ENCODE measurements at places on chromosomes 3 and 15. TPM values are rescaled to one million over a fixed set of nuclear protein-coding genes. Genes with fewer than 3 reads are reported as not detected.

GRCh38 chr15:69290346-69291164, 8.2 kb upstream of the PAQR5 start:
- DNase-seq = no peak

DNA sequence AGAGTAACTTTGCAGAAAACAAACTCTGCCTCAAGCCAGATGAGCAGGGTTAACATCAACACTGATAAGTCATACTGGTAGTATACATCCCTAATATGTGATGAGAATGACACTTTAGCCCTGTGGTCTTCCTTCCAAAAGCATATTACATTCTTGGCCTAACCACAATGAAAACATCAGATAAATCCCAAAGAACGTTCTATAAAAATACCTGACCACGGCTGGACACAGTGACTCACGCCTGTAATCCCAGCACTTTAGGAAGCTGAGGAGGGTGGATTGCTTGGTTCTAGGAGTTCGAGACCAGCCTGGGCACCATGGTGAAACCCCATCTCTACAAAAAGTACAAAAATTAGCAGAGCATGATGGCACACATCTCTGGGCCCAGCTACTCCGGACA, 4.7 kb downstream of the TMCC1 start:
- no peak for DNase-seq

DNA sequence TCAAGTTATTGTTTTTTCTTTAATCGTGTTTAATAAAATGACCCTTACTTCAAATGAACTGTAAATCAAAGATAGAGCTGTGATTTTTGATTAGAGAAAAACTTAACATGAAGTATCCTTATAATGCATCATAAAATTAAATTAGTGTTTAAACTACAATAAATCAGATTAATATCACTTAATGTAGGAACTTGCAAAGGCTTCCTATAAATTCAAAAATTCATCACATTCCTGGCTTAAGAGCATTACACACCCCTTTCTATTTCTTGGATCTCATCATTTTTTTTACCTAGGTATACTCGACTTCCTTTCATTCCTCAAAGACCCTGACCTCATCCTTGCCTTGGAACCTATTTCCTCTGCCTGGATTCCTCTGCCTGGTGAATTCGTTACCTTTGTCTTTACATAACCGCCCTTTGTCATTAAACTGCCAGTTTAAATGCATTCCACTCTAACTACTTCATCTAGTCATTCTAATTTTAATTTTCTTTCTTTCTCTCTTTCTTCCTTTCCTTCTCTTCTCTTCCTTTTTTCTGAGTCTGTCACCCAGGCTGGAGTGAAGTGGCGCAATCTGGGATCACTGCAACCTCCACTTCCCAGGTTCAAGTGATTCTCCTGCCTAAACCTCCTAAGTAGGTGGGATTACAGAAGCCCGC, 1244.5 kb downstream of the OTOL1 start:
- no peak for DNase-seq

GRCh38 chr3:140682586-140682985, 4.7 kb downstream of the TRIM42 start:
- no peak for DNase-seq

Gene PLXNB1
- 150 TPM for polyA plus RNA-seq

- DNase-seq = no peak
These were observed 152.3 kb downstream of the CACNA1D start for GRCh38 chr3:53646723-53647122.

Gene TNFAIP8L3
- 2.0 TPM for polyA plus RNA-seq

GRCh38 chr15:29270976-29271375, 1.4 kb upstream of the NSMCE3 start:
- no peak for DNase-seq

DNA sequence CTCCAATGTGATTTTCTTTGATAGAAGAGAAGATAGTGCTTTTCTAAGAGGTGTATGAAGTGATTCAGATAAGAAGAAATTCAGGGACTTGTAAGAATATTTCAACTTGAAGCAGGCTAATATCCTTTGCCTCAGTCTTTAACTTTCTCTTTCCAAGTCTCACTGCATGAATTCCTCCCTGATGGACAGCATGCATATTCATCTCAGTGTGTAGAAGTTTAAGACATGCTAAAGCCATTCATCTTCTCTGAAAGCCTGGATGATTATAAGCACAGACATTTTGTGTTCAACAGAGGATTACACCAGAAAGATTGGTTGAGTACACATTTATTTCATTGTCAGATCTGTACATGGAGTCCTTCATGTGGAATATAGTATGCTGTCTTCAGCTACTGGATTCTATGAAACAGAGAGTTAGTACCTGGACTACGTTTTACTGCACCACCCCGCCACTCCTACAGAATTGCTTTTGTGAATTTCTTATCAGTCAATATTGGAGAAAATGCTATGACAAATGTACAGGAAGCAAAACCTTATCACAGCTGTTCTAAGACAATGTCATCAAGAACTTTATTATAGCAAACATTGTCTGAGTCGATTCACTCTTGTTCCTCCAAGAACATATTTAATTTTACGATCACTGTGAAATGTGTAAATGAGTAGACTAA, 1346.1 kb downstream of the OTOL1 start:
- DNase-seq = no peak

Gene ZPLD1
- 0.79 TPM for polyA plus RNA-seq

DNA sequence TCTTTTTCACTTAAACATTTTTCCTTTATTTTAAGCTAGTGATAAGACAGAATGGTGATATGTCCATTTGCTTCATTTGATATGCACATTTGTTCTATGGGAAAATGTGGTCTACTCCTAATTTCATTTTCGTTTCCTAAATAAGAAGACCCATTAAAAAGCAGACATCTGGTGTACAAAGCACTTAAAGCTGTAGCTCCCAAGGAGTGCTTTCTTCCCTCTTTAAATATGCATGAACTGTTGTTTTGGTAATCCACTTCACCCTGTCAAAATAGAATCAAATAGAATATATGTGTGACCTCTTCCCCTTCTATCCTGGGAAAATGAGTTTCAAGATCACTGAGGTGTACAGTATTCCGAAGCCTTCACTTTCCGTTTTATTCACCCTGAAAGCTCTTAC, 182.8 kb downstream of the ROBO2 start:
- no peak for DNase-seq

DNA sequence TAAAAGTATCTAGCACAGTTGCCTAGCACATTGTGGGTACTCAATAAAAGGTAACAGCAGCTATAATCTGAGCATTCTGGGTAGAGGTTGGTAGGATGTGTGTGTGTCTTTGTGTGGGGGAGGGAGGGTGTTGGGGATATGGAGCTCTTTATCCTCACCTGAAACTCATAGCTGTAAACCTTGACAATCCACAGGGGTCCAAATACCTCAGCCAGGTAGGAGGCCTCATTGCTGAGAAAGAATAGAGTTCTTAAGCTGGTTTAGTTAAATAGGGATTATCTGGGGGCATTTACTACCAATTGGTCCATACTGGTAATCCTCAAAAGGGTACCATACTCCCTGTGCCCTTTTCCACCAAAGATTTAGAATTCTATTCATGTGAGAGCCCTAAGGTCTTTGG, 3.9 kb downstream of the SERF2 start:
- DNase-seq = no peak

GRCh38 chr3:58274027-58274614, 31.9 kb upstream of the RPP14 start:
- no peak for DNase-seq

Gene PLA2G4E
- polyA plus RNA-seq = not detected

- no peak for DNase-seq
These were observed 32.6 kb downstream of the PLCL2 start for GRCh38 chr3:16917256-16917935.

- no peak for DNase-seq
These were observed 16.1 kb downstream of the ZNF80 start for GRCh38 chr3:114221165-114221880.

Gene GASK1A
- polyA plus RNA-seq = 3.6 TPM

Gene XYLB
- 8.8 TPM for polyA plus RNA-seq

DNA sequence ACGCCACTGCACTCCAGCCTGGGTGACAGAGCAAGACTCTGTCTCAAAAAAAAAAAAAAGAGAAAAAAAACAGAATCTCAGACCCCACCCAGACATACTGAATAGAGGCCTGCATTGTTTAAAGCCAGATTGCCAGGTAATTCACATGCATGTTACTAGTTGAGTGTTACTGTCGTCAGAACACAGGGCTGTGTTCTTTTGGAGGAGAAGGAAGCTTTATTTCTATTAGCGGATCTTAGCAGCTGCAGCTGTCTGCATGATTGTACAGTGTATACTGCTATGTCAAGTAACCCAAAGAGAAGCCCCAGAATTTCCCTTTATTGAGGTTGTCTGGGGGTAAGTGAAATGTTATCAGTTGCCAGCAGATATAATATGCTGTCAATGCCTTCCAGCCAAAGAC, 496.6 kb upstream of the NAALADL2 start:
- no peak for DNase-seq

DNA sequence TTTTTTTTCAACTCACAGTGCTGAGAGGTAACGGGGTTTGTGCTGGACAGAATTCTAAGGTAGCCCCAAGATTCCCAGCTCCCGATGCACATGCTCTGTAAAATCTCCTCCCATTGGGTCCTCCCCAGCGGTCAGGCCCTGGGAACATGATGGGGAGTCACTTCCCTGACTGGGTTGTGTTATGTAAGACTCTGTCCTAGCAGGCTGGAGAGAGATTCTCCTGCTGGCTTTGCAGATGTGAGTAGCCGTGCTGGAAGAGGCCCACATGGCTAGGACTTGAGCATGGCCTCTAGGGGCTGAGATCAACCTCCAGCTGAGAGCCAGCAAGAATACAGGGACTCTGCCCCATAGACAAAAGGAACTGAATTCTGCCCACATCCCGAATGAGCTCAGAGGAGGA, 83.7 kb upstream of the OXTR start:
- no peak for DNase-seq

DNA sequence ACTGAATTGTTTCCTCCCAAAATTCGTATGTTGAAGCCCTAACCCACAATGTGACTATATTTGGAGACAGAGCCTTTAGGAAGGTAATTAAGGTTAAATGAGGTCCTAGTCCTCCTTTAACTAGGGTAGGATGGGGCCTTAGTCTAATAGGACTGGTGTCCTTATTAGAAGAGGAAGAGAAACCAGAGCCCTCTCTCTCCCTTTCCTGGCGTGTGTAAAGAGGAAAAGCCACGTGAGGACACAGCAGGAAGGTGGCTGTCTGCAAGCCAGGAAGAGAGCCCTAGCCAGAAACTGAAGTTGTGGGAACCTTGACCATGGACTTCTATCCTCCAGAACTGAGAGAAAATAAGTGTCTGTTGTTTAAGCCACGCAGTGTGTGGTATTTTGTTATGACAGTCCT, 94.3 kb downstream of the OXNAD1 start:
- DNase-seq = no peak

- no peak for DNase-seq
These were observed 49.3 kb downstream of the C3orf70 start for GRCh38 chr3:185103359-185104127.

DNA sequence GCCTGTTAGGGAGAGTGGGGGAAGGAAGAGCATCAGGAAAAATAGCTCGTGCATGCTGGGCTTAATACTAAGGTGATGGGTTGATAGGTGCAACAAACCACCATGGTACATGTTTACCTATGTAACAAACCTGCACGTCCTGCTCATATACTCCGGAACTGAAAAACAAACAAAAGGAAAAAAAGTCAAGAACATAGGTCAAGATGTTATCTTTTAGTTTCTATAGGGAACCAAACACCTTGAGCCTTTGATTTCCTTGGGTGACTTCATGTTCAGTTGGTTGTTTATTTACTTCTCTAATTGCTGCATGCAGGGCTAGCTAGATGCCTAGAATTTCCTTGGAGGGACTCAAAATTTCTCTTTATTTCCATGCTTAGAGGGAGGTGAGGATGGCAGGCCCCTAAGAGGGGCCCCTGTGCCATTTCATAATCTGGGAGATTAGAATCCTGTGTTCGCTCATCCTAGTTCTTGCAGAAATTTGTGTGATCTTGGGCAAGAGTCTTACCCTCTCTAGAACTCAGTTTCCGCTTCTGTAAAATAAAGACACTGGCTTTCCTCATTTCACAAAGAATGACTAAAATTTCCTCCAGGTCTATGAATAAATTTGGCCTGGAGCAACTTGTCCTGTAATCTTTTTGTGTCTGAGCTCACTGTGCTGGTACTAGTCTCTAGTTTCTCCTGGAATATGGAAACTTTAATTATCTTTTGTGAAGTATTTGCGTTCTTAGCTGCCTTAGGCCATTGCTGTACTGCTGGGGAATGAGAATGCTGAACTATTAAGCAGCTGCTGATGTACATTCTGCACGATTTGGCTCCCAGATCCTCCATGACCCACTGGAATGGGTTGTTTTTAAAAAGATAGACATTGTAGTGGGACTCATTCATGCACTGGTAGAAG, 457.5 kb downstream of the EDEM1 start:
- no peak for DNase-seq

- DNase-seq = no peak
These were observed 118.6 kb downstream of the ANO10 start for GRCh38 chr3:43503067-43503728.

GRCh38 chr3:54176106-54176505, 53.8 kb downstream of the CACNA2D3 start:
- no peak for DNase-seq

Gene CLDN16
- 40.8 TPM for polyA plus RNA-seq

GRCh38 chr3:148815316-148816110, 12.1 kb upstream of the CPB1 start:
- DNase-seq = no peak

DNA sequence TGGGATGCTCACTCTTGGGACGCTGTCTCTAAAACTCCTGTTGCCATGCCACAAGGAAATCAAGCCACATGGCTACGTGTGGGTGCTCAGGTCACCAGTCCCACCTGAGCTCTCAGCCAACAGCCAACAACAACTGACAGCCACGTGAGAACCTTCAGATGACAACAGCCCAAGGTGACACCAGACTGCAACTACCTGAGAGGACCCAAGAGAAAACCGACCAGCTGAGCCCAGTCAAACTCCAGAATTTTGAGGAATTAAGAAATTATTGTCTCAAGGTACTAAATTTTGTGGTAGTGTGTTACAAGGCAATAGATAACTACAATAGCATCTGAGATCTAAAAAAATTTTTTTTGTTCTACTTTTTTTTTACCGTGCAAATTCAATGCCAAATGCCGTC, 75.2 kb downstream of the ITGA11 start:
- DNase-seq = no peak

DNA sequence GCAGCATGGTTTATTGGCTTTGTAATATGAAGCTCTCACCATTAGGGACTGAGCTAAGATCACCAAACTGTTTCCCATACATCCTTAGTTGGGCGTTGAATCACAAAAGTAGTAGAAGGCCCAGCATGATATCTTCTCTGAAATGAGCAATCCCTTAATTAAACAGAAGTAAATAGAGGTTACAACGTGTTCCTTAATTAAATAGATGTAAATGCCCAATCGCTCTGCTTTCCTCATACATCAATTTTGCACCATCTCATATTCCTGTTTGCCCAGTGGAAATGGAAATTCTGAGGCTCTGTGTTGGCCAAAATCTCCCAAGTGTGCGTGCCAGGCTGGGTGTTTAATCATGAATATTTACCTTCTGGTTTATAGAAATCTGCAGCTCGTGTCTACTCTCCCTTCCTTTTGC, 107.4 kb upstream of the FOXB1 start:
- DNase-seq = no peak

Gene CHDH
- 6.7 TPM for polyA plus RNA-seq

Gene THSD4
- polyA plus RNA-seq = 39.4 TPM

All from right renal cortex interstitium (tissue), 3 donors.